ENCODE measurements at places on chromosomes 1 and 21.

GRCh38 chr1:183936791-183937190 is 100.7 kb downstream of the COLGALT2 start:
- no peak for DNase-seq

DNA sequence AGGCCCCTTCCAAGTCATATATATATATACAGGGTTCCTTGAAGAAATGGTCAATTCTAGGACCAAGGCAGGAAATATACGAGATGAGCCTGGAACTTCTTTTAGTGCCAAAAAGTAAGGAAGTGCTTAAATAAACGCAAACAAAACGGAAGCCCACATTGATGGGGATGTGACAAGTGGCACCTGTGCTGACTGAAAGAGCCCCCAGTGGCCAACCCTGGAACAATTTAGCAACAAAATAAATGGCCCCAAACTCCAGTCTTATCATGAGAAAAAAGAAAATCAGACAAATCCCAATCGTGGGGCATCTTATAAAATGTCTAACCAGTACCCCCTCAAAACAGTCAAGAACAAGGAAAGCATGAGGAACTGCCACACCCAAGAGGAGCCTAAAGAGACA is 17.7 kb downstream of the PLA2G5 start:
- no peak for DNase-seq

GRCh38 chr1:31843506-31843905 is 27.7 kb upstream of the SPOCD1 start:
- DNase-seq, result no peak

DNA sequence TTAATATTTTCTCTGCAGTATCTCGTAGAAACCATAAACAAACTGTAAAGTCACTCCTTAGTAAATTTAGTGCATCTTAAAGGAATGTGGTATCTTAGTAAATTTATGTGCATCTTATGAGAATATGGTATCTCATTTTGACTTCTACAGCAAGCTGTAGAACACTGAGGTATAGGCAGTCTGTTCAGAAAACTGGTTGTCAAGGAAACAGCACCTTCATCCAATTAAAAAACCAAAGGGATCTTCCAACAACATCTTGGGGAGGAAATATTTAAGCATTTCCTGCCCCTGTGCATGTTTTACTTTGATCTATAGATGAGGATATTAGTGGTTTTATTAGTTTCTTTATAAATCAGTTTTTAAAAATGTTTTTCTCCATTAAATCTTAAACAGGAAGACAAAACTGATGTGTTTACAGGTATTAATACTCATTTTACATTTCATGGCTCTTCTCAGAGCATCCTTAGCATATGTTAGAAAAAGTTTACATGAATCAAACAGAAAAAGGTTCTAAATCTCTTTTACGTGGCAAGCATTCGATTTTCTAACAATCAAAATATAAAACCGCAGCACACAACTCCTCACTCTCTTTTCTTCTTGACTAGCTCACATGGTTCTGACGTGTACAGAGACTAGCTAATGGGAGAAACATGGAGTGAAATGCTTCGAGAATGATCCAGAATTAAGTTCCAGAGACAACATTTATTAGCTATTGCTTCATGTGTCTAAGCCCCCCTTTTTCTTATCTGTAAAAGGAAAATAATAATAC is 668.8 kb downstream of the PTPRC start:
- no peak for DNase-seq

GRCh38 chr1:247998811-247999210 is 14.6 kb upstream of the OR2L5 start:
- DNase-seq, result no peak

DNA sequence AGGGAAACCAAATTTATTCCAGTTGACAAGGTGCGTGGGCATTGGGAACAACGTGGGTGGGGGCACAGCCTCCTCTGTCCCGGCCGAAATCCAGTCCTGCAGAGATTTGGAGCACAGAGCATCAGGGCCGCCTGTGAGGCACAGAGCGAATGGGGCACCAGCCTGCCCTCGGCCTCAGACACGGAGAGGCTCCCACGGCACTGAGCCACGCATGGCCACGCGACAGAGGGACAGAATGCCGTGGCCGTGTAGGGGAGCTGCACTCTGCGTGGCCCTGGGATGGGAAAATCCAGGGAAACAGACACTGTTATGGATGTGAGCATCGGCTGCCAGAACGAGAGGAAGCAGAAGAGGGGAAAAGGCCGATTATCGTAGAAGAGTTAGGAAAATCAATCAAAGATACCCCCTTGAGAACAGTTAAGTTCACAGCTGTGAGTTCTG is 13.5 kb upstream of the C1orf159 start:
- DNase-seq, result no peak

GRCh38 chr1:246350745-246351144 is 156.3 kb downstream of the SMYD3 start:
- no peak for DNase-seq

- no peak for DNase-seq
Measured at GRCh38 chr1:66890621-66891020, 34.0 kb downstream of the DNAI4 start.

DNA sequence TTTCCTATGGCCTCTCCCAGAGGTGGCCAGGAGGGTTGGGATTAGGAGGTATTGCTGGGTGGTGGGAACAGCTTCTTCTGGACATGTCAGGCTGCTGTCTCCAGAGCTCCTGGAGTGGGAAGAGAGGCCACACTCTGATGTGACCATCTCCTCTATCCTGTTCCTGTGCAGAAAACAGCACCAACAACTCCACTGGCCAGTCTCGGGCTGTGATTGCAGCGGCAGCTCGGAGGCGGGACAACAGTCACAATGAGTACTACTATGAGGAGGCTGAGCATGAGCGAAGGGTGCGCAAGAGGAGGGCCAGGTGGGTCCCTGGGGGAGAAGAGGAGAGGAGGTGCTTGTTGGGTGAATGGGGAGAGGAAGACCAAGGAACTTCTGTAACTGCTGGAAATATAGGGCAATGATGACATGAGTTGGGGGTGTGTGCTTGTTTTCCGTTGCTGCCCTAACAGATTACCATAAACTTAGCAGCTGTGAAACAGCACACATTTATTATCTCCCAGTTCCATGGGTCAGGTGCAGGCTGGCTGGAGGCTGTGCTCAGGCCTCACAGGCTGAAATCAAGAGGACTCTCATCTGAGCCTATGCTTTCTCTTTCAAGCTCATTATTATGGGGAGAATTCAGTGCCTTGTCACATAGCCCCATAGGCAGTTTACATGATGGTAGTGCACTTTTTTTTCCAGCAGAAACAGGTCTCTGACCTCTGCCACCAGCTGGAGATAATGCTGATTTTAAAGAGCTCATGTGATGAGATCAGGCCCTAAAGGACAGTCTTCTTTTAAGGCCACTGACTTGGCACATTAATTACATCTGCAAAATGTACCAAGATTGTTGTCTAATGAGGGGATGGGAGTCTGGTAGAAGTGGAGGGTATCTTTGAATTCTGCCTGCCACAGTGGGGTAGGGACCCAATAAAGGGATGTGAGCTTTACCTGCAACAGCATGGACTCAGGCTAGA is 20.8 kb downstream of the VANGL2 start:
- DNase-seq, result no peak

DNA sequence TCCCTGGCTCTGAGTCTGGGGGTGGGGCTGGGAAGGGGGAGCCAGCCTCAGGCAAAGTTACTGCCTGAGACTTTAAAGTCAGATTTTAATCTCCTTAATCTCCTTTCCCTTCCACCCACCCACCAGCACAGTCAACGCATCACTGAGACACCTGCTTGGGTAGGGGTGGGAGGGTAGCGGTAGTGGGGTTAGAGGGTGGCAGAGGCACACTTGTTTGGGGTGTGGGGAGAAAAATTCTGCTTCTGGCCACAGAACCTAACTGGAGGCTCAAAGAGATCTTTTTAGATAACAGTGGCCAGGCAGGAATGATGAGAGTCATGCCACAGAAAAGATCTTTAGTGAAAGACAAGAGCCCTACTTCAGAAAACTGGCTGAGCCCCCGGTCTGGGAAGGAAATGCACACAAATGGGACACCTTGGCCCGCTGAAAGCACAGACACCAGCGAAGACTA is 44.1 kb downstream of the CD247 start:
- no peak for DNase-seq
